ENCODE measurements at places on chromosomes 2 and 18. TPM values are rescaled to one million over a fixed set of nuclear protein-coding genes. Genes with fewer than 3 reads are reported as not detected.

Gene SLC9A4
- total RNA-seq = 0.62 TPM

Gene RSAD2
- total RNA-seq = 6.9 TPM

Gene DNAJC27
- 14.3 TPM for total RNA-seq

Gene HMSD
- total RNA-seq = 0.16 TPM

Gene NDC80
- total RNA-seq = 3.6 TPM

Gene GPR45
- total RNA-seq = 0.78 TPM

Gene RNF144A
- 41.5 TPM for total RNA-seq

Gene SPTBN1
- total RNA-seq = 501 TPM

Gene PLGLB1
- 6.2 TPM for total RNA-seq

Gene ABCG5
- total RNA-seq = under 0.01 TPM

Gene RND3
- total RNA-seq = 164 TPM

Gene MC5R
- 2.2 TPM for total RNA-seq

Gene ANKRD44
- 170 TPM for total RNA-seq

Gene WNT10A
- total RNA-seq = not detected

Gene TEX44
- not detected for total RNA-seq

Gene MERTK
- 7.2 TPM for total RNA-seq

Gene POTEI
- total RNA-seq = not detected

Gene CD8B2
- total RNA-seq = not detected

Gene LYG2
- total RNA-seq = not detected

Gene BCL2L11
- total RNA-seq = 3.7 TPM

Gene PRSS56
- total RNA-seq = not detected

Gene ABCG8
- total RNA-seq = 0.31 TPM

Gene REG1A
- not detected for total RNA-seq

Gene COA5
- 61.0 TPM for total RNA-seq

Gene FAP
- total RNA-seq = 2.2 TPM

Gene RFTN2
- 29.9 TPM for total RNA-seq

Gene LRRC30
- not detected for total RNA-seq

Gene AFF3
- 105 TPM for total RNA-seq

Gene HIBCH
- total RNA-seq = 19.2 TPM

Gene CHPF
- 25.9 TPM for total RNA-seq

Gene ABCA12
- 0.47 TPM for total RNA-seq

All from occipital lobe (tissue), 3 donors.